ENCODE measurements at places on chromosomes 6 and 20.

DNA sequence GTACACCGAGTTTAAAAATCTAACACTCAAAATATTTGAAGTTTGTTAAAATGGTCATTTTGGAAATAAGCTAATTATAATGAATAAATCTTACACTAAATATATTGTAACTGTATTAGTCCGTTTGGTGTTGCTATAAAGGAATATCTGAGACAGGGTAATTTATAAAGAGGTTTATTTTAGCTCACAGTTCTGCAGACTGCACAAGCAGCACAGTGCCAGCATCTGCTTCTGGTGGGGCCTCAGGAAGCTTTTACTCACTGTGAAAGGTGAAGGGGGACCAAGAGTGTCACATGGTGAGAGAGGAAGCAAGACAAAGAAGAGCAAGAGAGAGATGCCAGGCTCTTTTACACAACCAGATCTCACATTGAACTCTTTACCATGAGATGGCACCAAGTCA, 17.1 kb downstream of the ELOVL5 start:
- DNase-seq: no peak

DNA sequence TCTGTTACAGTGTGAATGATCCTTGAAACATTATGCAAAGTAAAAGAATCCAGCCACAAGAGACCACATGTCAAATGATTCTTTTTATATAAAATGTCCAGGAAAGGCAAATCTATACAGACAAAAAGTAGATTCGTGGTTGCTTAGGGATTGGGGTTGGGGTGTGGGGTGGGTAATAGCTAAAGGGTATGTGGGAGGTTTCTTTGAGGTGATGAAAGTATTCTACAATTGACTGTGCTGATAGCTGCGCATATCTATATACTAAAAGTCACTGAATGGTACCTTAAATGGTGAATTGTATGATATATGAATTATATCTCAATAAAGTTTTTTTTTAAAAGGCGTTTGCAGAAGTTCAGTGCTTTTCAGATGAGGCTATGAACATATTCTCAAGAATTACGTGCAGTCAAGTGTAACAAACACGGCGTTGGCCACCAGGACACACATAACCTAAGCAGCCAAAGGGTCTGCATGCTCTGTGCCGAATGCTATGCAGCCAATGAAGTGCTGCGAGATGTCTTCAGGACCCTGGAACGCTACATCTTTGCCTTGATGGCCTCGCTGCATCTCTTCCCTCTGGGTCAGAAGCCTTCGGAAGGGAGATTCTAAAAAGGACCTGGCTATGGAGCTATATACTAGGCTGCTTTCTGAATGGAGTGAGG, 96.9 kb downstream of the SCML4 start:
- DNase-seq: no peak

DNA sequence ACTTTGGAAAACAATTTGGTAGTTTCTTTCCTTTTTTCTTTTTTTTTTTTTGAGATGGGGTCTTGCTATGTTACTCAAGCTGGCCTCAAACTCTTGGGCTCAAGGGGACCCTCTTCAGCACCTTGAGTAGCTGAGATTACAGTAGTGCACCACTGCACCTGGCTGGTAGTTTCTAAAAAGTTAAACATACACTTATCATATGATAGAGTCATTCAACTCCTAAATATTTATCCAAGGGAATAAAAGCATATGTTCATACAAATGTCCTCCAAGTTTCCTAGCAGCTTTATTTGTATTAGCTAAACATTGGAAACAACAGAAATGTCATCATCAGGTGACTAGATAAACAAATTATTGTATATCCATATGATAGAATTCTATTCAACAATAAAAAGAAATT, 213.9 kb downstream of the LRFN2 start:
- no peak for DNase-seq

GRCh38 chr20:58014628-58015315, 213.7 kb downstream of the ANKRD60 start:
- no peak for DNase-seq

- DNase-seq: no peak
Observed at GRCh38 chr20:40568200-40568599, 120.8 kb downstream of the MAFB start.

DNA sequence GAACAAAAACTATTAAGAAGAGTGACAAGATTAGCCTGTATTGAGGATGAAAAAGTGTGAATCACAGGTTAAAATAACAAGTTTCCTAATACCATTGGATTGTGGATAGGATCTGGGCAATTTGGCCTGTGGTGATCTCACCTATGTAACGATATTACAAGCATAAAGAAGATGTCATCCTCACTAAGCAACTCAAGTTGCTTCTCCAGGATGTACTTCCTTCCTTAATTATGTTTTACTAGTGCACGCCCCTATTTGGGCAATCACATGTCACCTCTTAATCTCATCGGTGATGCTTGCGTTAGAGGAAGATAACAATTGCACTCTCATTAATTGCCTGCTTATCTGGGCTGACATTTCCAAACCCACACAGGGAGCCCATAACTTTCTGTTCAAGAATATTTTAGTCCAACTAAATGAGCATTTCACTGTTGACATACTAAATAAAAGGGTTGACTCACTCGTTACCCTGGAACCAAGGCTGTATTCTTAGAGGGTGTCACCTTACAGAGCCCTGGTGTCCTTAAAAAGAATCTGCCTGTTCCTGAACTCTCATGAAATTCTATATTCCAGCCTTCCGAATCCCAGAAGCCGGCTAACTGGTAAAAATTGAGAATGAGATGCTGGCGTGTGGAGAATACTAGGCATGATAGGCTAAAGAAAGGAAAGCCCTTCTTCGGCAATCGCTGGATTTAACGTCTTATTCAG, 88.2 kb upstream of the ATXN1 start:
- DNase-seq: peak; percentile 70

DNA sequence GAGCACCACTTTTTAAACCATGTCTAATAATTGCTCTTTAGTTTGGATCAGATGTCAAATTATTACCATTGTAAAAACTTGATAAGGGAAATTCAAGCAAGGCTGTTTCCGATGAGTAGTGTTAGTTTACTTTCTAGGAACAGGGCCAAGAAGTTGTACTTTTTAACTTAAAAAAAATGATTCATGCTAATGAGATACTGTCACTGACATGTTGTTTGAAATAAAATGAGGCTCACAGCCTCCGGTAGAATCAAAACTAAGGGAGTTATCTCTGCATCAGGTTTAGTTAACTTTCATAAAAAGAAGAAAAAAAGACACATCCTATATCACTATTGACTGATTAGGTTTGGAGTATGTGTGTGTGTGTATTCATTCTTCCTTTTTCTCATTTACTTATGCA, 55.2 kb upstream of the SUPT3H start:
- peak; percentile 75 for DNase-seq

DNA sequence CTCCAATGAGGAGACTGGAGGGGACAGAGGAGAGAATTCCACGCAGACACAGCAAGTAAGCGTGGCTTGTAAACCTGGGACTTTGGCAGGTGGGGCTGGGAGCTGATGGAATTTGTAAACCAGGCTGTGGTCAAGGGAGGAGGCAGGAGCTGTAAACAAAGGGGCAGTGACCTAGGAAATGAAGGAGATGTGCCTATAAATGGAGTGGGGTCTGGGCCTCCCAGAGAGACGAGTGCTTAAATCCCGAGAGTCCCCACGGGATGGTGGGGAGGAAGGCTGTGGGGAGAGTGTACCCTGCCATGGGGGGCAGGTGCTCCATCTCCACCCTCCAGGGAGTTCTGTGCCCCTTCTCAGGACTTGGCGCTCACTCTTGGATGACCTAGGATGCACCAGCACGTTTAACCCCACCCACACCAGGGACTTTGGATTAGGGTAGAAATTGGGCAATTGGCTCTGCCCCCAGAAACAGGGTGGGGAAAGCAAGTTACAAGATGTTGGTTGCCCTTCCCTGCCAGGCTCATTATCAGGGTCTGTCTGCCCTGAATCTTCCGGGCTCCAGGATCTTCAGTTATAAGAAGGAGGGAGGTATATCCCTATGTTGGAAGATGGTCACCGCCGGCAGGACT, 4.0 kb upstream of the DHX16 start:
- no peak for DNase-seq

GRCh38 chr6:106422534-106422933, 62.0 kb downstream of the CRYBG1 start:
- DNase-seq: peak; percentile 32

DNA sequence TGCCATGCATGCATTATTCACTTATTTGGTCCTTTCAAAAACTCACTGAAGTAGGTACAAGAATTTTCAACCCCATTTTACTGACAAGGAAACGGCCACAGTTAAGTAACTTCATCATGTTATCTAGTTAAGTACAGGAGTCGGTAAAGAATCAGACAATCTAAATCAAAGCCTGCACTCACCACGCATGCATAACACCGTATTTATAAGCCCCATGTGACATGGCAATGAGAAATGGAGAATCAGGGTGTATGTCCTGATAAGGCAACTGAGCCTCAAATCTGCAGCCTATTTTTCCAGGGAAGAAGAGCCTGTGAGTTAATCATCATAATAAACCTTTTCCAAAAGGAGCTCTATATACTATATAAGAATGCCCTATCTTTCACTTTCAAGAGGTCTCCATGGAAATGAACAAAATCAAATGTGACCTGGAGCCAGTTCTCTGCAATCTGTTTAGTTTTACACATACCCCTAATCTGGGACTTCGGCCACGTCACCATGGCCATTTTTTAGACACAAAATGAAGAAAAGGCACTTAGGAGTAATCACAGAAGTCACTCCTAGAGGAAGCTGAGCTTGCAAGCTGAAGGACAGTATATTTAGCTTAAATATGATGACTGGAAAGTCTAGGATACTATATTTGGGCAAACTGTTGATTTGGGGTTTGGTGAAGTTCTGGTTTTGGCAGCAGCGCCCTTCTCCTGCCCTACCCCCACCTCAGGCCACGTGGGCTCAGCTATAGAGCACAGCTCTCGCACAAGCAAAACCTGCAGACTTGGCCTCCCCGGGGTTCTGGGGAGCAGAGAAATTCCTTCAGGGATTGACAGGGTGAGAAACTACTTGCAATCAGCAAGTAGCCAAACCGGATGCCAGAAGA, 19.2 kb downstream of the TRAM2 start:
- DNase-seq: peak; percentile 59
